Kasumi-1 (cell line): ENCODE measurements at places on chromosomes 12 and 14.
A peak's percentile ranks its signal among the peaks of the same experiment; 100 is the strongest.

- no peak for DNase-seq
These were observed 143.4 kb upstream of the CDKN3 start for GRCh38 chr14:54253195-54253947.

- no peak for DNase-seq
These were observed 117.0 kb downstream of the SMOC1 start for GRCh38 chr14:69996216-69996615.

- no peak for DNase-seq
These were observed 570.4 kb upstream of the SEL1L start for GRCh38 chr14:82104013-82104412.

GRCh38 chr14:77124345-77125280 lies 17.0 kb downstream of the ZDHHC22 start:
- DNase-seq, result no peak

GRCh38 chr14:25461780-25462179 lies 411.8 kb upstream of the STXBP6 start:
- DNase-seq, result no peak

GRCh38 chr14:50139192-50139591 lies 22.8 kb upstream of the VCPKMT start:
- no peak for DNase-seq

DNA sequence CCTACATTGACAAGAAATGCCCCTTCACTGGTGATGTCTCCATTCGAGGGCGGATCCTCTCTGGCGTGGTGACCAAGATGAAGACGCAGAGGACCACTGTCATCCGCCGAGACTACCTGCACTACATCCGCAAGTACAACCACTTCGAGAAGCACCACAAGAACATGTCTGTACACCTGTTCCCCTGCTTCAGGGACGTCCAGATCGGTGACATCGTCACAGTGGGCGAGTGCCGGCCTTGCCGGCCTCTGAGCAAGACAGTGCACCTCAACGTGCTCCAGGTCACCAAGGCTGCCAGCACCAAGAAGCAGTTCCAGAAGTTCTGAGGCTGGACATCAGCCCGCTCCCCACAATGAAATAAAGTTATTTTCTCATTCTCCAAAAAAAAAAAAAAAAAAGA lies 2.8 kb downstream of the GOLGA3 start:
- DNase-seq, result no peak

- no peak for DNase-seq
These were observed 1581.3 kb upstream of the TMEM132C start for GRCh38 chr12:126685636-126686035.

DNA sequence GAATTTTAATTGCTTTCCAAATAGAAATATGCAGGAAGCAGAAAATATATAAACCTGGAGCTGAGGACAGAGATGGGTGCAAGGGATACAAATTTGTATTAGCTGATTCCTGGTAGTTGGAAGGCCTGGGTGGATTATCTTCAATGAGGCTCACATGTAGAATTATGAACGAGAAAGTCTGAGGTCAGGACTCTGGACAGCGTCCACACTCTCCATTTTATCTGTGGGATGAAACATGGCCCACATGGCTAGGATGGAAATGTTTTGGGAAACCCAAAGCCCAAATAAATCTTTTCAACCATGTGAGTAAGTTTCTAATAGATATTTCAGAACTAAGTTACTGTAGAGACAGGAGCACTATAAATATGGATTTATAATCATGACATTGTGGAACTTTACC lies 256.1 kb downstream of the APAF1 start:
- no peak for DNase-seq

GRCh38 chr14:23307687-23308644 lies 1.3 kb downstream of the BCL2L2 start:
- DNase-seq, result no peak

DNA sequence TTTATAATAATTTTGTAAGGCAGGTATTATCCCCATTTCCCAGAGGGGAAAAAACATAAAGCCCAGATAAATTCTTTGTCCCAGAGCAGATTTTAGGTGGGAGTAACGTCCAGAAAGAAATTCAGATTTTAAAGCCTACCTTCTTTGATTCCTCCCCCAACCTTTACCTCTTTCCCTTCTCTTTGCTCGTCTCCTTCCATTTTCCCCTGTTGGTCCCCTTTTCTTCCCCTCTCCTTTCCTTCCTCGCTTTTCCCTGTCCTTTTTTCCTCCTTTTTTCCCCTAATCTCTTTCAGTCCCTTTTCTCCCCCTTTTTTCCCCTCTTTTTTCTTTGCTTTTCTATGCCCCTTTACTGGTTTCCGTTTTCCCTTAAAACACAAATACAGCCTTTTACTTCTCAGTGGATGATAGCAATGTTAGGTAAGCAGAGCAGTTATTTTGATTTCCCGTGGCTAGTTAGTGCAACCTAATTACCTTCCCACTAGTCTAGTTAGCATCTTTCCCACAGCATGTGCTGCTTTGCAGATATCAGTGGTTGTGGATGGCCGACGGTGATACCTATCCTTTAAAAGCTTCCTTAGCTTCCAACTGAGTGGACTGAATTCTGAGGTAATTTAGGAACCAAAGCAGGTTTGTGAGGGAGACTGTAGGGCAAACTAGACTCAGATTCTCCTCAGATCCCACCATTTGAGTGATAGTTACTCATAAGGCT lies 10.9 kb upstream of the AKAP6 start:
- no peak for DNase-seq

DNA sequence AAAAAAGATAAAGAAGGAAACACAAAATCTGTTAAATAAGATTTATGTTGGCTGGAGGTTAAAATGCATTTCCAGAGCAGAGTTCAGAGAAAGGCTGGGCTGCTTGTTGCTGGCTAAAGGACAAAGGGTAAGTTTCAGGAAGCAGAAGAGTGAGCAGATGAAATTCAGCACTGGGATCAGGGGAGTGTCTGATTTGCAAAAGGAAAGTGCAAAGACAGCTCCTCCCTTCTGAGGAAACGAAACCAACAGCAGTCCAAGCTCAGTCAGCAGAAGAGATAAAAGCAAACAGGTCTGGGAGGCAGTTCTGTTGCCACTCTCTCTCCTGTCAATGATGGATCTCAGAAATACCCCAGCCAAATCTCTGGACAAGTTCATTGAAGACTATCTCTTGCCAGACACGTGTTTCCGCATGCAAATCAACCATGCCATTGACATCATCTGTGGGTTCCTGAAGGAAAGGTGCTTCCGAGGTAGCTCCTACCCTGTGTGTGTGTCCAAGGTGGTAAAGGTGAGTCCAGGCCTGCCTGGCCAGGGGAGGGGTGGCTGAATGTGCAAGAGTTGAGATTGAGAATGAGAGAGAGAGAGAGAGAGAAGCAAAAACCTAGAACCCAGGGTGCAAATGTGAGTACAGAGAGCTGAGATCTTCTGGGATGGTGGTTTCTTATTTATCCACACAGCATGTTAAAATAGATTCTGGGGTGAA lies at the start of gene OAS1:
Gene OAS1 (plus strand): TSS at position 251 of the 703 bp plus-strand sequence. CDS start 78 bp downstream, at position 329.
- peak; percentile 27 for DNase-seq

DNA sequence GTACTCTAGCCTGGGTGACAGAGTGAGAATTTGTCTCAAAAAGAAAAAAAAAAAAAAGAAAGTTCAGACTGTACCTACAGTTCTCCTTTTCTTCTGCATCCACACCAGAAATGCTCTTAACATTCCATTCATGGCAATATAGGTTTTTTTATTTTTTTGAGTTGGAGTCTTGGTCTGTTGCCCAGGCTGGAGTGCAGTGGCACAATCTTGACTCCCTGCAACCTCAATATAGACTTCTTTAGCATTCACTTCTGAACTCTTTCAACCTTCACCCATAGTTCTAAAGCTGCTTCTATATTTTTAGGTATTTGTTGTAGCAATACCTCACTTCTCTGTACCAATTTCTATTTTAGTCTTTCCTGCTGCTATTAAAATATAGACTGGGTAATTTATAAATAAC lies 1095.7 kb downstream of the FLRT2 start:
- no peak for DNase-seq

DNA sequence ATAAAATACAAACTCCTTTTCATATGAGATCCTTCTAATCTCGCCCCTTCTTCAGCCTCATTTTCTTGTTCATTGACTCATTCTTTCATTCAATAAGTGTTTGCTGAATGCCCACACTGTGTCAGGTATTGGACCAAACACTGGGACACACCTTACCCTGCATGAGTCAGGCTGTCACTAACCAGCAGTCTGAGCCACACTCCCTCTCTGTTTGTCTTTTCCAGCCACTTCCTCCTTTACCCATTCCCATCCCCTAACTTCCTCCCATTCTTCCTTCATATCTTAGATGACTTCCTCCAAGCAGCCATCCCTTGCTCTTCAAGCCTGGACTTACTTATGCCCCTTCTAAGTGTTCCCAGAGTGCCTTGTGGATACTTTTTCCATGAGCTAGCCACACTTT lies 27.0 kb upstream of the HIF1A start:
- peak; percentile 23 for DNase-seq

DNA sequence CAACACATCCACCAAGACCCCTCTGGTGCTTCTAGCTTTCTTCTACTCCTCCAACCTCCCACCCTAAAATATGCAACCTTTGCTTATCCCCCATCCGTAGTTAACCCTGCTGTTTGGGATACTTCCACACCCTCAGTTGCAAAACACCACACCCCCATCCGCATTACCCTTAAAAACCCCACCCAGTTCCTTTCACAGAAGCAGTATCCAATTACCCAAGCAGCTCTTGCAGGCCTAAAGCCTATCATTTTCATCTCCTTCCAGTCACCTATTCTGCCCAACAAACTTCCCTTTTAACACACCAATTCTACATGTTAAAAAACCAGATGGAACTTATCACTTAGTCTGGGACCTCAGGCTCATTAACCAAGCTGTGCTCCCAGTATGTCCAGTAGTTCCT lies 88.2 kb downstream of the TMTC3 start:
- no peak for DNase-seq

DNA sequence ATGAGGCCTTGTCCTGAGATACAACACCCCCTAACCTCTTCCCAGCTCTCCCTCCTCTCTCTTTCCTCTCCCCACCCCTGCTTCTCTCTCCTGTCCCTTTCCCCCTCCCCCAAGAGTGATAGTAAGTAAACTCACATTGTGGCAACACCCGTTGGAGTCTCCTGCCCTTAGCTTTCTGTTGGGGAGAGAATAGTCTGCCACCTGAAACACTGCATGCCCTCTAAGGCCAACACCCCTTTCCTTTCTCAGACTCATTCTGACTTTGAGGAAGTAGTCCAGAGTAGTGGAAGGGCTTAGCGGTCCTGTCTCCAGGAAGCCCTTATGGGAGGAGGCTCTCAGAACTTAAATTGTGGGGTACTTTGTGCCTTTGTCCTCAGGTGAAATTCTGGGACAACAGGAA lies 95.2 kb downstream of the PRKCH start:
- peak; percentile 63 for DNase-seq

DNA sequence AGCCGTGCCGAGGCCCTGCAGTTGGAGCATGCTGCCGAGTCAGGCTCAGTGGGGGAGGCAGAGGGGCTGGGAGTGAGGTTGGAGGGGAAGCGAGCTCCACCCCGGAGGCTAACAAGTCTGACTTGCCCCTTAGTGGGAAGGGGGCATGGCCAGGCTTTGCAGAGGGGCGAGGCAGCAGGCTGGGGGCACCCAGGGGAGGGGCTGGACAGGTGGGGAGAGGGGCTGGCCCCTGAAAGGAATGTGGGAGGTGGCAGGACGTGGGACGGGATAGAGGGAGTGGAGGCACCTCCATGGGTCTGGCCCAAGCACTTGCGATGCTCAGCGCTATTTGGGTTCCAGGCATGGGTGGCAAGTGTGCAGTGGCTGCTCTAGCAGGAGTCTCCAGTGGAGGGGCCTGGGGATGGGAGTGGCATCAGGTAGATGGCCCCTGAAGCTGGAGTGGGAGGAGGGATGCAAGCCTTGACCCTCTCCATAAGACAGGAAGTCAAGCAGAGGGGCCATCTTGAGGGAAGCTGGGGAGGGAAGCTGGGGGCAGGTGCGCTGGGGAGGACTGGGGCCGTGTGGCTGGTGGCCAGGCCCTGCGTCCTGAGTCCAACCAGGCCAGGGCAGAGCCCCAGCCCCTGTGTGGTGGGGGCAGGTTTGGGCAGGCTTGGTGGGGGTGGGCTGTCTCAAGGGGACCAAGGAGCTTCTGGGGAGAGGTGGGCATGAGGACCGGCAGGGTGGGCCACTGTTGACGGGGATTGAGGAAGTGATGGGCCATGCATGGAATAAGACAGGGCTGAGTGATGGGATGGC lies 2.6 kb downstream of the TRMT61A start:
- no peak for DNase-seq

GRCh38 chr14:93090826-93091555 lies 24.7 kb downstream of the ITPK1 start:
- no peak for DNase-seq

DNA sequence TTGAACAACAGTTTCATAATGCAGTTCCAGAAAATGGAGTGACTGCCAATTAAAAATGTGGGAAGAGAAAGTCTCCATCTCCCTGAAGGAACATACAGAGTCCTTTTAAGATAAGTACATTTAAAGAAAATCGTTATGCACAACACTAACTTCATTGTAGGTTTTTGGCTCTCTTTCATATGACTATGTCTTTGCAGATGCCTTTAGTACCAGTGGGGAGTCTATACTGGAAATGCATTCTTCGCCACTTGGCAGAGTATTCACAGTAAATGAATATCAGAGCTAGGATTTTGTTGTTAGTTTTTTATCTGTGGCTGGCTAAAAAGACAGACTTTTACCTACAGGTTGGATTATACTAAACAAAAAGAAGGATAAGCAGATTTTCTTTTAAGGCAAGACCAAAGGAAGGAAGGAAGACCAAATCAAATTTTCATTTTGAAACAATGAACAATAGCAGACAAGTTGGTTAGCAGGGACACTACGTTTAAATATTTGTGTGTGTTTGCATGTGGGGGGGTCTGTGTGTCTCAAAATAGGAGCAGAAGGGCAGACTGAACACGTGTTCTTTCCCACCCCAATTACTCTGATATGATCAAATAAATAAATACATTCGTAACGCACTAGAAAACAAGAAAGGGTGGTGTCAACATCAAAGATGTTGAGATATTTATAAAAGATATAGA lies 124.5 kb downstream of the BTG1 start:
- no peak for DNase-seq

DNA sequence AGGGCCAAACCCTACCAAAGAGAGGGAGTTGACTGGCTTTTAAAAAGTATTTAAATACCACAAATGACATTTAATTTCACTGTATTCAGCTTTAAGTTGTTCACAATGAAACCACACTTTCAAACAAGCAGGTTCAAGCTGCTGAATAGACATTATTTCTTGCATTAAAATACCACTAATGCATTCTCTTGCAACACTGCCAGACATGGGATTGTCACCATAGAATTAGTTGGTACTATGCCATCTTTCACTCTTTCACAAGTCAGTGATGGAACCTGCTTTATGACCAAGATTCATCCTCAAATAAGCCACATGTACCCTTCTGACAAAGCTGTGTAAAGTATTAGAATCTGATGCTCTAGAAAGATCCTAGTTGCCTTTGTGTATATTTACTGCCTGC lies 239.4 kb downstream of the PAWR start:
- no peak for DNase-seq

DNA sequence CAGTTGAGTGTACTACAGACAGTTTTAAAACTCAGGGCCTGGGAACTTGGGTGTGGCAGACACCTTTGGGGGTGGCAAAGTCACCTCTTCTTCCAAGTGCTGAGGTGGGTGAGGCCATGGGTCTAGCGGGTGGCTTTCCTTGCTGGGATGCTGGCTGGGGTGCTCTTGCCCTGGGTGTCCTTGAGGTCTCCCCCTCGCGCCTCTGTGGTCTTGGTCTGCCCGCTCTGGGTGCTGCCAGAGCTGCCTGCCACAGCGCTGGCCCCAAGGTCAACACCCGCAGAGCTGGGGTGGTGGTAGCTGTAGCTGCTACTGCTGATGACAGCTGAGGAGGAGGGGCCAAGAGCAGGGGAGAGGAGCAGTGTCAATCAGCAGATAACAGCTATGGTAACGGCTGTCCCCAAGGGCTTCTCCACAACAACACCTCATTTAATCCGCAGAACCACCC lies 6.8 kb downstream of the KRT74 start:
- DNase-seq, result no peak
